ENCODE measurements at places on chromosomes 16 and 17. TPM values are rescaled to one million over a fixed set of nuclear protein-coding genes. Genes with fewer than 3 reads are reported as not detected.

KRTAP4-1 gene
- not detected for total RNA-seq

ZNF205 gene
- 29.2 TPM for total RNA-seq

RPL13 gene
- 7,550 TPM for total RNA-seq

NAGPA gene
- 14.4 TPM for total RNA-seq

CHST5 gene
- total RNA-seq: not detected

MEFV gene
- 0.37 TPM for total RNA-seq

SPATA32 gene
- not detected for total RNA-seq

MEIOC gene
- 0.11 TPM for total RNA-seq

DHRS7C gene
- not detected for total RNA-seq

SKAP1 gene
- not detected for total RNA-seq

ABI3 gene
- total RNA-seq: not detected

MT3 gene
- total RNA-seq: not detected

PLA2G10 gene
- not detected for total RNA-seq

AOC2 gene
- 0.78 TPM for total RNA-seq

NLRC3 gene
- not detected for total RNA-seq

CTRB1 gene
- total RNA-seq: 3.4 TPM

AKAP1 gene
- total RNA-seq: 49.2 TPM

AFMID gene
- 23.9 TPM for total RNA-seq

CMTM2 gene
- total RNA-seq: not detected
